ENCODE measurements at places on chromosomes 1 and 21.

DNA sequence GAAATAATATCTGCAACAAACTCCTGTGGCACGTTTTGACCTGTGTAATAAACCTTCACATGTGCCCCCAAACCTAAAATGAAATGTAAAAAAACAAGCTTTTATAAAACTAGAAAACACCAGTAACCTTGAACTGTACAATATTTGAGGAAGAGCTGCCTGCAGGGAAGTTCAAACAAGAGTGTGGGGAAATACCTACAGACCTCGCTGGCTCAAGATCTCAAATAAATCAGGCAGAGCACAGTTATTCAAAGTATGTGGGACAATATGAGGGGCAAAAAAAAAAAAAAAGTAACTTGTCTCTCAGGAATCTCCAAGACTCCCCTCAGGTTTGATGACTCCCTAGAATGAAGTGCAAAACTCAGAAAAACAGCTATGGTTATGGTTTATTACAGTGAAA, 37.9 kb upstream of the PPIH start:
- no peak for DNase-seq

DNA sequence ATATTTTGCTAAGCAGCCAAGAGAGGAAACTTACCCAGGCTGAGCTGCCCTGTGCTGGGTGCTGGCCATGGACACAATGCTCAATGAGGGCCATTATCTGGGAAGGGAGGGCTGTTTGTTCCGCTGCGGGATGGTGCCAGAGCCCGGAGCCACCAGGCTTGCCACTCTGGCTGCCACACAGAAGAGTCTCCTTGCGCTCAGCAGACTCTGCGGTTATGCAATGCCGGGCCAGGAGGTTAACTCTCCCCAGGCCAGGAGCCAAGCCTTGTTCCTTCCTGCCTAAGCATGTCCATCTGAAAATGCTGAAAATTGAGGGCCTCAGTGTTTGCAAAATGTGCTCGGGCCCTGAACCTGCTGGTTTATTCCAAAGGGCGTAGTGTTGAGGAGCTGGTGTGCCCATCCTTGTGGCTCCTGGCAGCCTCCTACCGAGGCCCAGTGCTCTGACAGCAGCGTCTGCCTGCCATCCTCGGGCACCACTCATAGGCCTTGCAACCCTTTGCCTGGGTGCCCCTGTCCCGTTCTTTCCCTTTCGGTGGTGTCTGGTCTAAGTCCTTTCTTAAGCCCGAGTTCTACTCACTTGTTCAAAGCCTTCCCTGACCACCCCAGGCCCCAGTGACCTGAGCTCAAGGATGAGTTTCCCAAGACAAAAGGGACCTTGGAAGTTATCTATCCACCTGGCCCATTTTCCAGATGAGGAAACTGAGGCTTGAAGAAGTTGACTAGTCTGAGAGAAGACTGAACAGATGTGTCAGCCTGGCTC, 133.8 kb upstream of the EDN2 start:
- no peak for DNase-seq

- DNase-seq = no peak
Measured at GRCh38 chr1:47569681-47570470, 132.0 kb downstream of the FOXD2 start.

DNA sequence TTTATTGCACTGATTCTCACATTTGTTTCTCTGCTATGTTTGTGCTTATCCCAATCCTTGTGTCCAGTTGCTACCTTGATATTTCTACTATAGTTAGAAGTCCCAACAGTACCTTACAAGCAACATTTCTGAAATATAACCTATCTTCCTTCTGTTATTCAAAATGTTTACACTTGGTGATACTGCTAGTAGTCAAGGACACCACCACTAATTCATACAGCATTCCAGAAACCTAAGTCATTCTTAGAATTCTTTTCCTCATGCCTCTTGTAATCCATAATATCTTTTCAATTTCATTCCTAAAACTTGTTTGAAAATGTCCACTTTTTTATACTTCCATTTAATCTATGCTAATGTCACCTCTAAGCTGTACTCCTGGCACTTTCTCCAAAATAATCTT, 2132.1 kb downstream of the NCAM2 start:
- DNase-seq = no peak

DNA sequence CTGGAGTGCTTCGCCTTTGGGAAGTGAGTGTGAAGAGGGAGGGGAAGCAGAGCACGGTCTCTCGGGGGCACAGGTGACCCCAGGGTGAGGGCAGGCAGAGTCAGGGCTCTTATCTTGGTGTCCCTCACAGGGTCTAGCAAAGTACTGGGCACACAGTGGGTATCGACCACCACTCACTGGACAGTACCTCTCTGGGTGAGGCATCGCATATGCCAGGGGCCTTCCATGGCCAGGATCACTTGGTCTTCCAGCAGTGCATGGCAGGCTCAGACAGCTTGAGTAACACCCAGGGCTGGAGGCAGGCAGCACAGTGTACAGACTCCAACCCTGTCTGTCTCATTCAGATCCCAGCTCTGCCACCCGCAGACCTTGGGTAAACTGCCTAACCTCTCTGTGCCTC, 16.6 kb downstream of the CNTN2 start:
- no peak for DNase-seq

DNA sequence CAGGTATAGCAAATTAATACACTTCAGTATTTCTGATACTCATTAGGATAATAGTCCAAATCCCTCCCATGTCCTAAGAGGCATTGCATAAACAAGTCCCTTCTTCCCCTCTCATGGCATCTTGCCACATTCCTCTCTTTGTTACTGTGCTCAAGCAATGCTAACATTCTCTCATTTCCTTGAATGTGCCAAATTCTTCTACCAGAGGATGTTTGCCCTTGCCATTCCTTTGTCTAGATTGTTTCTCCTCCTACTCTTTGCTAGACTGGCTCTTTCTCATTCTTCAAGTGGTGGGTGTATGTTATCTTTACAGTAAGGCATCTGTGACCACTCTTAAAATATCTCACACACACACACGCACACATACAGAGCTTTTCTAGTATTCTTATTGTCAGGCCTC, 621.0 kb upstream of the CXADR start:
- no peak for DNase-seq

DNA sequence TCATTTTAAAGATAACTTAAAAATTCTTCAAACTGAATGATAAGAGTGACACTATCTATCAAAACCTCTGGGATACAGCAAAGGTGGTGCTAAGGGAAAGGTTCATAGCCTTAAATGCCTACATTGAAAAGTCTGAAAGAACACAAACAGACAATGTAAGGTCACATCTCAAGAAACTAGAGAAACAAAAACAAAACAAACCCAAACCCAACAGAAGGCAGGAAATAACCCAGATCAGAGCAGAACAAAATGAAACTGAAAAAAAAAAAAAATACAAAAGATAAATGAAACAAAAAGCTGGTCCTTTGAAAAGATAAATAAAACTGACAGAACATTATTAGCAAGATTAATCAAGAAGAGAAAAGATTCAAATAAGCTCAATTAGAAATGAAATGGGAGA, 6.8 kb downstream of the ODF2L start:
- DNase-seq = no peak

- DNase-seq = no peak
Measured at GRCh38 chr1:13917607-13918006, 217.6 kb downstream of the PRDM2 start.

- DNase-seq = no peak
Measured at GRCh38 chr1:64006276-64007051, 197.0 kb upstream of the UBE2U start.

DNA sequence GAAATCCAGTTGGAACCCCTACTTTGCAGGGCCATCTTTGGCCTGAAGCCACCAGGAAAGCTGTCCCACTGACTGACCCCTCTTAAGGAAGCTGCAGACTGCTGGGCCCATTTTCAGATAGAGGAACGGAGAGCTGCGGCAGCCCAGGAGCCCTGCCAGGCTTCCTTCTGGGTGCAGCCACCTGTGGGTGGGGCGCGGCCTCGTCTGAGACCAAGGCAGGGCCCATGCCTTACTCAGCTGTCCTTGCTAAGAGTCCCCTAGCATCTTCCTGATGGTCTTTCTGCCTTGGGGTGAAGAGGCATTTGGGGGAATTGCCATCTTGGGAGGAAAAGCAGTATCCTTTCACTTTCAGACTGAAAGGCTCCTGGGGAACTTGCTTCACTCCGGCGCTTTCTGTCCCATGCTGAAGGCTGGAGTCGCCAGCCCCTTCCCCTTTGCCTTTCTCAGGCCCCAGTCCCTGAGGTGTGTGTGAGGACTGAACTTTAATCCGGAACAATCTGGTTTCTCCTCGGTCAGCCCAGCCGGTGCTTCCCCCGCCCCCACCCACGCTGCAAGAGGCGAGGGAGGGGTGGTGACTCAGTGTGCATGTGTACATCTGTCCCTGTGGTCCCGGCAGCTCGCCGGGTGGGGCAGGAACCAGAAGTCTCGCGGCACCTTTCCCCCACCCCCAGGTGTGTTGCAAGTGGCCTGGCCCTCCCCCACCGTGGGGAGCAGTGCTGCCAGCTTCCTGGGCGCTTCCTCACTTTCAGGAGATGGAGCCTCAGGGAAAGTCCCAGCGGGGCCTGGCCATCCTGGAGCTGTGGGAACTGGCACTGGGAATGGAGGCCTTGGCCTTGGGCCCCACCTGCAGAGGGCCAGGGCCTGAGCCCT, 5.1 kb downstream of the ZC3H12A start:
- DNase-seq = no peak
